ENCODE measurements at places on chromosomes 7 and 10.

GRCh38 chr10:44198096-44198779 is 186.7 kb downstream of the CXCL12 start:
- DNase-seq, result no peak

DNA sequence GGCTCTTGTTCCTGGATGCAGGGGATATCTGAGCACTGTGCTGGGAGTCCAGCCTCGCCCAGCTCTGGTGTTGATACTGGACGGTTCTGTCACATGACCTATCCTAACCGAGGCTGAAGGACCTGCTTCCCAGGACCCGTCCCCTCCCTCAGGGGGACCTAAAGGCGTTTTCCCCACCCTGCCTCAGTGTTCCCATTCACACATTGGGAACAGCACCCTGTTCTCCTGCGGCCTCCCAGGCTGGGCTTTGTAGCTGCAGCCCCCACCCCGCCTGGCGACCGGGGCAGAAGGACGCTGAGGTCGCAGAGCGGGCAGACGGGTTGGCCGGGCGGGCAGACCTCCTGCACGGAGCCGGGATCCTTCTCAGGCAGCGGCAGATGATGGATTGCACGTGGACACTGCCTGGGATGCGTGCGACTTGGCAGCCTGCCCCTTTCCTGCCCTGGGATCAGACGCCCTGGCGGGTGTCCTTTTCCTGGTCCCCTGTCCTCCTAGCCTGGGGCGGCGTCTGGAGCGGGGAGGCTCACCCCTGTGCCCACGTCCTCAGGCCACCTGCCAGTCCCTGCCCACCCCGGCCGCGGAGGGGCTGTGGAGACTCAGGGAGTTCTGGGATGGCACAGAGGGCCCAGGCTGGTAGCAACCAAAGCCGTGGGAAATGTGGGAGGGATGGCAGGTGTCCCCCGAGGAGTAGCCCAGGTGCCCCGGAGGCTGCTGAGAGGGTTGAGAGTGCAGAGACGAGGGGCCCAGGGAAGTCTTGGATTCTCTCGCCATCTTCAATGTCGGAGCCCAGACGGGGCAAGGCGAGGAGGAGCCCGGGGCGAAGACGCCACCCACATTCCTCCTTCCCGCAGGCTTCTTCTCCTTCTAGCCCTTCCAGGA is 17.2 kb upstream of the PSMG3 start:
- no peak for DNase-seq

GRCh38 chr10:72264536-72264935 is 9.2 kb upstream of the DDIT4 start:
- no peak for DNase-seq

GRCh38 chr10:97140902-97141745 is 44.6 kb downstream of the SLIT1 start:
- no peak for DNase-seq

- DNase-seq, result no peak
Measured at GRCh38 chr7:40629891-40630290, 495.1 kb downstream of the SUGCT start.

DNA sequence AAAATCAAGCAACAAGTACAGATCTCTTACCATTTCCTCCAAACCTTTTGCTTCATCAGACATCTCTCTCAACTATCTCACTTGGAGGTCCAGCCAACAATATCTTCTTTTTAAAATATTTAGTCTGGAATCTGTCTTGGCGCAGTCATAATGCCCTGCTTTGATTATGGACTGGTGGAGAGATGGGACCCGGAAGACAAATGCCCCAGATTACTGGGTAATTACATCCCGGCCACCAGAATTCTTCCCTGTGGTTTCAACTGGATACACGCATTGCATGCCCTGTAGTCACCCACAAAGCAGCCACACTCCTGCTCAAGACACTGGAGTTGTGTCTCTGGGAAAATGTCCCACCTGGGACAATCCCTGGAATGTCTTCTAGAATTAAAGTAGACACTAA is 65.5 kb downstream of the BPGM start:
- no peak for DNase-seq

DNA sequence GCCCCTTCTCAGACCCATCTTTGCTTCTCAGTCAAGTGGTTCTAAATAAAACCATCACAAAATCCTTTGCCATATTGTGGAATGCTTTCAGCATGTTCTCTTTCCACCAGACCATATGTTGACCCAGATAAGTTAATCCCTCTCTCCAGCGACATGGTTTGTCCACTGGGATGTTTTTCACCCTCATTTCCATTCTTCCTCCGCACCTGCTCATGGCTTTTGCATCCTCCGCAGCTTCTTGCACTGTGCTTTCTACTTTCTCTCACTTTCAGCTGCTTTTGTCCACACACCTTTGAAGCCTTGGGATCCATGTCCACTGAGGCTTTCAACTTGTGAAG is 52.3 kb upstream of the WAC start:
- no peak for DNase-seq

GRCh38 chr7:46545790-46546189 is 624.7 kb upstream of the IGFBP3 start:
- no peak for DNase-seq

GRCh38 chr7:98875501-98875900 is 2.8 kb upstream of the TRRAP start:
- DNase-seq, result no peak

Data from activated CD4-positive, alpha-beta T cell treated with anti-CD3 and anti-CD28 coated beads, Interleukin-2, Interleukin-6, amounts not matched to agents 100 ng/mL and 50 ng/mL, durations not matched to agents 16 hours and 8 hours (primary cell).